ENCODE measurements at places on chromosomes 12 and 14.

GRCh38 chr14:91272341-91273272 is 28.1 kb upstream of the GPR68 start:
- DNase-seq = no peak

- no peak for DNase-seq
Measured at GRCh38 chr12:132222096-132222807, 78.0 kb downstream of the NOC4L start.

DNA sequence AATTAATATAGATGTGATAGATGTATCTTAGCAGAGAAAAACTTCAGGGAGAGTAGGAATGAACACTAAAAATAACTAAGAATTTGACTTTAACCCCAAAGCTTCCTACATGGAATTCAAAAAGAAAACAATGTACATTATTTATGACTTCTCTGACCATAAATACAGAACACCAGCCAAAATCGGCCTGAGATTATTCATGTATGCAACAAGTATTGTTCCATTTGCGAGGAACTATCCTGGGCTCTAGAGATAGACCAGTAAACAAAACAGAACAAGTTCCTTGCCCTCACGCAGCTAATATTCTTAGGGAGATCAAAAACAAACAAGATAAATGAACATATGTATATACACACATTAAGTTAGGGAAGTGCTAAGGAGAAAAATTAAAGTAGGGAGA is 432.3 kb upstream of the SOX5 start:
- no peak for DNase-seq

- DNase-seq = no peak
Measured at GRCh38 chr14:52546318-52546670, 6.0 kb downstream of the TXNDC16 start.

- DNase-seq = no peak
Measured at GRCh38 chr12:99976762-99977161, 8.0 kb downstream of the ANKS1B start.

- DNase-seq = no peak
Measured at GRCh38 chr14:101018561-101019290, 115.2 kb upstream of the RTL1 start.
